ENCODE measurements at places on chromosomes 2 and 18.
A peak's percentile ranks its signal among the peaks of the same experiment; 100 is the strongest.

DNA sequence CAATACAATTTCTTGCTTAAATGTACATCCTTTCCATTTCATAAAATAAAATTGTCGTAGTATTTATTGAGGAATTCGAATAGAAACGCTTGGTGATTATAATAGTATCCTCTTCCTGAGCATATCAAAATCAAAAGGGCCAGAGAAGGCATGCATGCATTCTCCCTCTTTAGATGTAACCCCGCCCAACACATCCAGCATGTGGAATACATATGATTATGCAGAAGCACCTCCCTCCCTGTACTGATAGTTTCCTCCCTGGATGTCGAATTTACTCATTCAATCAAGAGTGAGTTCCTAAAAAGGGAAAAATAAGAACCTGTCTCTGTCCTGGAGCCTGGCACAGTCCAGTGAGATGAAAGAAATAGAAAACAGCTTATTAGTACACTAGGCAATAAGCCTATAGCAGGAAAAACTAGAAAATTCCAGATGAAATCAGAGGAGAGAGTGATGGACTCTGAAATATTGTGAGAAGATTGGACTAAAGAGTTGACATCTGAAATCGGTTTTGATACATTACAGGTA is 262.9 kb downstream of the RDH14 start:
- DNase-seq, result no peak

DNA sequence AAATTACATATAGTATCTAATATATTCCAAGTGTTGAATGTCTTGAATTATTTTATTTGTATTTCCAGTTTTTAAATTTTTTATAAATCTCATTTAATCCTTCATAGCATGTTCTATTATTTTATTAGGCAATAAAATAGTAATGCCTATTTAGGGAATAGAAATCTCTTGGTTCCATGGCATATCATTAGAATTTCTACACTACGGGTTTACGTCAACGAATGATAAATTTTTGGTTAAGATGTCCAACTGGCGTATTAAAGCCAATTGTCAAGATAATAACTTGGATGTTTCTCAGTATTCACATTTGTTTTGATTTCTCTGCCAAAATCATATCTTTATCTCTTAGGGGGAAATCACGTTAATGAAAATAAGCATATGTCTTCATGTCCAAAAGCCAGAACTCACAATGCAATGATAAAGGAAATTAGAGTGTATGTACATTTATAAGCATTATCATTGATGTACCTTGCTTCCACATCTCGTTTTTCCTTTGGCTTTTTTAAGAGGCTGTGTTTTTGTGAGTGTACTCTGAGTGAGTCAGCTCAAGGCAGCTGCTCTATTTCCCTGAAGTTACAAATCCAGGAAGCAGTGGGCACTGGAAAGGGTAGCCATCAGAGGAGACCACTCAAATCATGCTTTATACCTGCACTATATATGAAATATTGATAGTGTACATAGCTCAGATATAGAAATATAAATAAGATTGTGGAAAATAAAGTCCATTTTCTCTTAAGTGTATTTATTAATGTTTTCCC is 115.8 kb upstream of the PDE1A start:
- DNase-seq, result no peak

DNA sequence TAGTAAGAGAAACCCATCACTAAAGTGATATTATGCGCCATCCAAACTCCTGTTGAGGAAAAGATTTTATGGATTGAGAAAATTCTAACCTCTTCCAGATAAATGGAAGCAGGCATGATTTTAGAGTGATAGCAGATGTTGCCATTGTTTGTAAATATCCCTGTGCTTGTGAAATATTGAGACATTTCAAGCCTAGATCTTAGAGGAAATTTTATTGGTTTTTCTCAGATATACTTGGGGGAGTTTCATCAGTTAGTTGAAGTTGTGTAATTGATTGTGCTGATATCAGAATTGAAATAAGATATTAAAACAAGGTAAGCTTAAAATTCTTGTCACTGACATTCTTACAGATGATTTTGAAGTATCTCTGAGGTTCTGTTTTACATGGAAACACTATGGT is 390.9 kb upstream of the FANCL start:
- DNase-seq, result no peak

DNA sequence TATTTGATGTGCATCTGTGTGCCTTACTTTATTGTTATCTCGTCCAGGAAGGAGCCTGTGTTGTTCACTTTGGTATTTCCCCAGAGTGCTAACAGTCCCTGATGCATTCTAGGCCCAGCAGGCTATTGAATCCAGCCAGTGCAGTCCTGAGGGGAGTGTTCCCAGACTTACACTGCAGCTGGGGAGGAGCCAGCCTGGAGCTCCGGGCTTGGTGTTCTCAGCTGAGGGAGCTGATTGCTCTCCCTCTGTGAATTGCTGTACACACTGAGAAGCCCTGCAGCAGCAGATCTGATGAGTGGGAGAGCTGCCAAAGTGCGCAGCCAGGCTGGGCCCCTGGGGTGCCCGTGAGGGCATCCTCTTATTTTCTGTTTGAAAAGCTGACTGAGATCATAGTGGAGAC is 159.2 kb downstream of the GALNT3 start:
- no peak for DNase-seq

GRCh38 chr18:79275461-79275860 is 120.3 kb upstream of the NFATC1 start:
- no peak for DNase-seq

- DNase-seq, result no peak
Observed at GRCh38 chr2:215357660-215358059, 45.8 kb downstream of the ATIC start.

DNA sequence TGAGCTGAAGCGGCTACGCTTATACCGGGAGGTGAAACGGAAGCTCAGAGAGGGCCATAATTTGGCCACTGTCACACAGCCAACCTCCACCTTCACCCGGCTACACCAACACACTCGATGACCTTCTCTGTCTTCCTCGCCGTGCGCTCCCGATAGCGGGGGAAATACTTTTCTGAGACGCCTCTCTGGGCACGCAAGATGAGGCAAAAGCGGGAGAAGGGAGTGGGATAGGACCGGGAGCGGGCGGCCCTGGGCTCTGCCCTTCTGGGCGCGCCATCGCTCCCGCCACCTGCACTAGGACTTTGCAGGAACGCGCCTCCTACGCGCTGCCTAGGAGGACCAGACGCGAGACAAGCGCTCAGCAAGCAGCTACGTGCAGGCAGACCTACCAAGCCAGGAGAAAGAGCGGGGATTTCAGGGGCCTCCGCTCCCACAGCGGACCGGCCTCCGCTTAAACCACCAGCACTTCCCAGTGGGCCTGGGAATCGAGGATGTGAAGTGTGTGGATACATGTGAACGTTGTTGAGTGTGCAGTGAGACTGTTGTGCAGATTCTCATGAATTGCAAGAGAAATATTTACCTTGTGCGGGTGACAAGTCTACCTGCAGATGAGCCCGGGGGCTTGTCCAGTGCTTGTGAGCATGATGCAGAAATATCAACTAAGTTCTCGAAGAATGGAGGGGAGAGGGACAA is 11.4 kb downstream of the SIX3 start:
- no peak for DNase-seq

- no peak for DNase-seq
Observed at GRCh38 chr2:154846842-154847241, 148.3 kb downstream of the KCNJ3 start.

- no peak for DNase-seq
Observed at GRCh38 chr2:3078684-3079083, 298.9 kb downstream of the EIPR1 start.

DNA sequence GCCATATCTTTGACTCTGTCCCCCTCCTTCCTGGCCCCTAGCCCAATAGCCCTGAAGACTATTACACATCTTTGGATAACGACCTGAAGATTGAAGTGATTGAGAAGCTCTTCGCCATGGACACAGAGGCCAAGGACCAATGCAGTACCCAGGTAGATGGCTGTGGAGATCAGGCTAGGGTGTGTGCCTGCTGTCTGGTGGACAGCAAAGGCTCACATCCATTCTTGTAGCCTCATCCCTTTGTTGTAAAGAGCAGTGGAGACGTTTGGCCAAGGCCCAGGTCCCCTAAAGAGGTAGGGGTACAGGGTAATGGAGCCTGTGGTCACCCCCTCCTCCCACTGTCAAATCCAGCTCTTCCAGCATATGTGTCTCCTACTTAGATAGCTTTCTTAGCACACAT is 81.4 kb downstream of the EPAS1 start:
- DNase-seq, result no peak

DNA sequence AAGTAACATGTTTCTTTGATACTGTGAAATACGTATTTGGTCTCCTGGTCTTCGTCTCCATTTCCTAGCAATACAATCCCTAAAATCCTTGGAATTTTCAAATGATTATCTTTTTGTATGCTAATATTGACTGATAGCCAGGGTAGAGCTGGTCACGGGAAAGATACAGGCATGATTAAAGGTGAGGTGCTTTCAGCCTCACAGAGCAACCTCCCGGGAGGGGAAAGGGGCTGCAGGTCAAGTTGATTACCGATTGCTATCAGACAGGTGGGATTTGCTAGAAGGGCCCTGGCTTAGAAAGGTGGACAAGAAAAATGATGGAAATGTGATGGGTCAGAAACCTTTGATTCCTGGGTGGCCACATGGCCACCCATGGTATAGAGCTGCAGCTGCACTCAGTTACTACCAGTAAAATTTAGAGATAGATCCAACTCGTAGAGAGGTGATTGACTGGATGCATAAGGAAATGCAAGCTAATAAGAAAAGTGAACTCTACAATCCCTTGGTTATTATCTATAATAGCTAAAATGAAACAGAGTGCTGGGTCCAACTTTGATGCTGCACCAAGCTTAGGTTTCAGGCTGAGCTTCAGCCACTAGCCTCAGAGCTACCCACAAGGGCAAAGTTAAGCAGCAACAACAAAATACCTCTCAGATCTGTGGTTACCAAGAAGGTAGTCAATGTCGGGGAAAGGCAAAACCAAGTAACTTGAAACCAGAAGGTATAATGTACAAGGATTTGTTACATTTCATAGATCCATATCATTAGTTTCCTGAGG is 15.3 kb downstream of the YPEL5 start:
- no peak for DNase-seq

GRCh38 chr2:108278631-108279030 is 10.1 kb upstream of the SULT1C2 start:
- no peak for DNase-seq

DNA sequence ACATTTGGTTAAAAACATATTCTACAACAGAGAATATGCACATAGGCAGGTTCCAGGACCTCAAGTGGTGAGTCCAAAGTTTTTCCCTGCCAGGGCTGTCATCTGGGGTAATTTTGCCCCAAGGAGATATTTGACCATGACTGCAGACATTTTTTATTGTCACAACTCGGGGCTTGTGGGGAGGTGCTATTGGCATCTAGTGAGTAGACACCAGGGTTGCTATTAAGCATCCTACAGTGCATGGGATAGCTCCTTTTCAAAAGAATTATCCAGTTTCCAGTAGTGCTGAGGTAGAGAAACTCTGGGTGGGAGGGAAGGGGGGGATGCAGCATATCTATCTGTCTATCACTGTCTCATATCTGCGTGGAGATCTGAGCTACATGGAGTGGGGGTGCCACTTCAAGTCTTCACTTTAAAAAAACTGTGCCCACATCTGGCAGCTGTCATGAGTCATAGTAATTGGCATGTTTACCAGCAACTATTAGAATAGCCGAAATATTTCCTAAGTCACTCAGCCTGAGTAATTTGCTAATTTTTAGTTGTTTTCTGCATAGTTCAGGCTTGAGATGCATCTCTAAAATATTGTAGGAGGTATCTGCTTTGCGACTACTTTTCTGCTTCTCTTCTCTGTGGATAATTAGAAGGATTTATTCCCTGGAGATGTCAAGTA is 254.0 kb upstream of the RBMS1 start:
- DNase-seq, result no peak

GRCh38 chr2:45237850-45238542 is 228.7 kb upstream of the SIX2 start:
- no peak for DNase-seq

DNA sequence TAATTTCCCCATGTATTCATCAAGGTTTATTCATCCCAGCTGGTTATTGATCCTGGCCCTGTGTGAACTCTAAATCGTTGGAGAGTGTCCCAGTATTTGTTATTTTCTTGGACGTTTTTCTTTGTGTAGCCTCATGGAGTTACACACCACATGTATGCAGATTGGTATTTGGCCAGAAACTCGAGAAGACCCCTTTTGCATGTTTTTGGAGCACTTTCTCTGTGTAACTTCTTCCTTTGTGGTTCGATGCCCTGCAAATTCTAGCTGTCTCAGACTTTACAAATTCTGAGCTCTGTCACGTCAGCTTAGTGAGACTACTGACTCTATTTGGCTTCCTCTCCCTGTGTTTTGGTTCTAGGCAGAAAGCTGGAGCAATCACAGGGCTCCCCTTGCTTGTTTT is 198.7 kb downstream of the MCFD2 start:
- DNase-seq, result no peak

DNA sequence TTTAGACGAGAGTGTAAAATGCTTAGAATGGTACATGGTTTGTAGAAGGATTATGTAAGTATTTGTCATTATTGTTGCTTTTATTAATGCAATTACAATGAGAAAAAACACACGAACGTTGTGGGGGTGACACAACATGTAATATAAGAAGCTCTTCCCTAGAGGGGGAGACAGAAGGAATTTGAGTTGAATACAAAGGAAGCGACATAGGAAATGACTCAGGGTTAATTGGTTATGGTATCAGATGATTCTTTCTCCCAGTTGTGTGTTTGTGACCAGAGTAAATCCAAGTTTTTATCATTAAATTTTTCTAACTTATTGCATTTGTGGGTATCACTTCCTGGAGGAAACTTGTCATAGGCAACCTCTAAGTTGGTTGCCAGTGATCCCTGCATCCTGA is 625.6 kb upstream of the CDH2 start:
- DNase-seq, result no peak

- DNase-seq, result no peak
Observed at GRCh38 chr2:235413064-235413463, 80.8 kb upstream of the AGAP1 start.

- peak; percentile 50 for DNase-seq
Observed at GRCh38 chr2:71605781-71606241, 152.4 kb downstream of the DYSF start.

- no peak for DNase-seq
Observed at GRCh38 chr2:219603771-219604170, 6.1 kb downstream of the STK11IP start.

GRCh38 chr2:203824057-203824456 is 43.5 kb upstream of the CTLA4 start:
- DNase-seq, result no peak

DNA sequence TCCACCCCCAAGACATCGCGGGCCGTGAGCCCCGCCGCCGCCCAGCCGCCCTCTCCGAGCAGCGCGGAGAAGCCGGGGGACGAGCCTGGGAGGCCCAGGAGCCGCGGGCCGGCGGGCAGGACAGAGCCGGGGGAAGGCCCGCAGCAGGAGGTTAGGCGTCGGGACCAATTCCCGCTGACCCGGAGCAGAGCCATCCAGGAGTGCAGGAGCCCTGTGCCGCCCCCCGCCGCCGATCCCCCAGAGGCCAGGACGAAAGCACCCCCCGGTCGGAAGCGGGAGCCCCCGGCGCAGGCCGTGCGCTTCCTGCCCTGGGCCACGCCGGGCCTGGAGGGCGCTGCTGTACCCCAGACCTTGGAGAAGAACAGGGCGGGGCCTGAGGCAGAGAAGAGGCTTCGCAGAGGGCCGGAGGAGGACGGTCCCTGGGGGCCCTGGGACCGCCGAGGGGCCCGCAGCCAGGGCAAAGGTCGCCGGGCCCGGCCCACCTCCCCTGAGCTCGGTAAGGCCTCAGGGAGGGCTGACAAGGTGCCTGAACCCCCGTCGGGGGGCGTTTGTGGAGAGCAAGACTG is 14.2 kb downstream of the SPEG start:
- no peak for DNase-seq

GRCh38 chr2:75560768-75561565 is at the start of gene EVA1A:
Gene EVA1A, minus strand, starts transcription at chr2:75560939. Its CDS starts 42,799 bp downstream, at chr2:75518140.
- DNase-seq, result no peak

GRCh38 chr2:127526132-127527000 is at the start of gene IWS1:
Gene IWS1, minus strand, starts transcription at chr2:127526489. Its CDS starts 281 bp downstream, at chr2:127526208.
- DNase-seq, result peak; percentile 89

- no peak for DNase-seq
Observed at GRCh38 chr2:231272991-231273390, 74.6 kb downstream of the ARMC9 start.
